ENCODE measurements at places on chromosomes 5 and 9.
A peak's percentile ranks its signal among the peaks of the same experiment; 100 is the strongest.

DNA sequence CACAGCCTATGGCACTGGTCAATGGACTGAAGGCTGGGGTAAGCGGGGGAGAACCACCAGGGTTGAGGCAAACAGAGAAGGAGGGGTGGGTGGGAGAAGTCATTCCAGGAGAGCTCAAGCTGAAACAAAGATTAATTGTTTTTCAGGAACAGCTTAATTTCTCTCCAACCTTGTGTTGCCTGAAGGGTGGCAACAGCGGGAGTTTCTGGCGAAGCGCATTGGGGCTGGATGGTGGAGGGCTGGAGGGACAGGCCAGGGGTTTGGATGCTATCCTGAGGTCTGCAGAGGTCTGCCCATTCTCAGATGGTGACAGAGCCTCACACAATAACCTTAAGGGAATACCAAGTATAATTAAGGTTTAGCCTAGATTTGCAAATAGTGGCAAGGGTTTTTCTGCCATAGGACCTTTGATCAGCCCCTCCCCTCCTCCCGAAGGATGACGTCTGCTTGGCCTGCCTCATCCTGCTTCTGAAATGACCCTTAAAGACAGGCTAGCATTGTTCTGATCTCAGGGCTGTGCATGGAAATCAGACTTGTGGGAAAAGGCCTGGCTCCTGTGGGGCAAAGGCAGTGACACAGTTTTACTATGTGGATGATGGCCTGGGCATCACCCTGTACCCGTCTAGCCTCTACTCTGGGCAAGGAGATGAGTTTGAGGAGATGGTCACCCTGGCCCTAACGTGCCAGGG is 32.7 kb downstream of the PSD2 start:
- DNase-seq: peak; percentile 90

DNA sequence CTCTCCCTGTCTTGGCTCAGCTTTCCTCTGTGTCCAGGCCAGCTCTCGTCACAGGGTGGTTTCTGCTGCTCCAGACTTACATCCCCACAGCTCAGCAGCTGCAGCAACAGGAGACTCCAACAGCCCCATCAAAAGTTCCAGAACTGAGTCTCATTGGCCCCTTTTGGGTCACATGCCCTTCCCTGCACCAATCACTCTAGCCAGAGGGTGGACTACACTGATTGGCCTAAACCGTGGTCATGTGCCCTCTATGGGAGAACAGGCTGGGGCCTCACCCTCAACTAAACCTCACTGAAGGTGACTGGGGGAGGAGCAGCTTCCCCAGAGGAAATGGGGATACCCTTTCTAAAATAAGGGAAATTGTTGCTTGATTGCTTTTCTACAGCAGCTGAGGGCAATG is 44.4 kb upstream of the CPLX2 start:
- no peak for DNase-seq

DNA sequence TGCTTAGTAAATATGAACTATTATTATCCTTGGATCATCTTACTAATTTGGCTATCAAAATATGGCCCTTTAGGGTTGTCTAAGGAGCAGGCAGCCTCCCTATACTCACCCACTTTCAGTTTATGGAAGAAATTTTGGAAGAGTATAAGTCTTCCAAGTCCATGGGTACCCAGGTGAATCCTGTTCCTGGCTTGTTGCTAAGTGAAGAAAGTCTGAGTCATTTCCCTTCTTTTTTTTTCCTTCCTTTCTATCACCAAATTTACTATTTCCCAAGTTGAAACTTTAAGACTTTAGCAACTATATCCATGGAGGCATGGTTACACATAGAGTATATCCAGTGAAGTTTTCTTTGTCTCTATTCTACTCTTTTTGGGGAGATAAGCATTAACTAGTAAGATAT is 184.0 kb upstream of the ACTBL2 start:
- no peak for DNase-seq

DNA sequence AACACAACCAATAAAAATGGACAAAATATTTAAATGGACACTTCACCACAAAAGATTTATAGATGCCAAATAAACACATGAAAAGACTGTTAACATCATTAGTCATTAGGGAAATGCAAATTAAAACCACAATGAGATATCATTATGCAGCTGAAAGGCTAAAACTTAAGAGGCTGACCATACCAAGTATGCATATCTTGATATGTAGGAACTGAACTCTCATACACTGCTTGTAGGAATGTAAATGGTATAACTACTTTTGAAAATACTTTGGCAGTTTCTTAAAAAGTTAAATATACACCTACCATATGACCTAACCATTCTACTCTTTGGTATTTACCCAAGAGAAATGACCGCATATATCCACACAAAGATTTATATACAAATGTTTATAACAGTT is 13.6 kb upstream of the ADAMTS12 start:
- DNase-seq: no peak

DNA sequence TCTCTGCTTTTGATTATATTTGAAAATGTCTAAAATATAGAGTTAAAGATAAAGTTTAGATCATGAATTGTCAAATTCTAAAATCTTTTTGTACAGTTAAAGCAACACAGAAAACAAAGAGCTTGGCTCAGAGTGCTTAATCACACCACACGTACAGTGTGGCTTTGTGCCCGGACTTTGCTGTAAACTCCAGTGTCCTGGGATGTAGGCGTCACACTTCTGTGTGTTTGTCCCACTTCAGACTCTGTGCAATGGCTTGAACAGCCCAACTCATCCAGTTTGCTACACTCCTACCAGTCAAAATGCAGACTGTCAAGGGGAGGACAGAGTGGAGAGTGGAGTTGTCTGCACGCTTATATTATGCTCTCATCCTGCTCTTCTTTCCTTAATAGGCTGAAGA is 45.3 kb downstream of the SMARCA2 start:
- no peak for DNase-seq

- DNase-seq: no peak
Measured at GRCh38 chr9:94164806-94165549, 80.7 kb downstream of the PTPDC1 start.

DNA sequence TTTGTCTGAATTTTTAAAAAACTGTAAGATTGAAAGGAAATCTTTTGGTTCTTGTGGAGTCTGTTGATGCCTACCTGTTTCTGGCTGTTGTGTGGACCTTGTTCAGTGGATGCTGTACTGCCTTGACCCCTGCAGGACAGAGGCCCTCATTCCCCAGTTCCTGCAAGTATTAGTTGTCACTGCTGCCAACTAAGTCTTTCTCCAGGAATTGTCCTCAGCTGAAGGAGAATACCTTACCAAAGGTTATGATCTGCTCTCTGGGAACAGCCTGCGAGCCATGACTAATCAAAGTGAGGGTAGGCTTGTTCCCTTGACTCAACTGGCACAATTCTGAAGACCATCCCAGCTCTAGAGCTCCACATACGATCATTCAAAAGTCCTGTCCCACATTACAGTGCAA is 145.3 kb upstream of the FST start:
- no peak for DNase-seq

DNA sequence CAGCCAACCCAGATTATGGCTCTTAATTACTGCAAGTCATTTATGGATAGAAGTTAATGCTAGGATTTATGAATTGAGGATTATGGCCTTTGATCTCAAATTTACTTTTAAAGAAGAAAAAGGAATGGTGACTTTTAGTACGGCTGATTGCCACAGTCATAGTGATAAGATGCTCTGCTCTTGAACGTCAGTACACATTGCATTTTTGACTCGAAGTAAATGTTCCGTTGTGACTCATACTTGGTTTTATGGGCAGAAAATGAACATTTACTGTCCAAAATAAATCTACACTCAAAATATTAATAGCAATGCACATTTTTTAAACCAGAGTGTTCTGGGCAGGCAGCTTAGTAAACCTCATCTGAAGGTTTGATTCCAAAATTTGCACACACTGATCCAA is 830 bp downstream of the ADAMTSL1 start:
- DNase-seq: no peak

DNA sequence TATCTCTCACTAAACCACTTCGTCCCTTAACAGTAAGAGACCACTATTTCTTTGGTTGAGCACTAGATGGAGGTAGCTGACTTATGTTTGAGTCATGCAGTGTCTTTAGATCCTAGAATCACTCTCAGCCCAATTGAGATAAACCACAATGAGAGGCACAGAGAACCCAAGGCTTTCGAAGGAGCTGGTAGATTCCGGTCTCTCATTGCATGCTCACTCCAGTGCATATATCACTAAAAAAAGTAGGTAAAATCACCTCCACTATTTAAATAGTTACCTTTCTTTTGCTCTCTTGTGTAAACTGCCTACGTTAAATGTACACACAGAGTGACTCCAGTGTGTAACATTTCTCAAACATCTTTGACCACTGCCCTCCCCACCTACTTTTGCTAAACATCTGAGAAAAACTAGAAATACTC is 27.6 kb downstream of the ACTL7A start:
- DNase-seq: peak; percentile 5

- no peak for DNase-seq
Measured at GRCh38 chr5:143543358-143544255, 140.1 kb upstream of the NR3C1 start.

- DNase-seq: no peak
Measured at GRCh38 chr9:35051069-35051967, 21.1 kb downstream of the VCP start.

Measured in putamen (tissue), 1 donor.